Stimulated activated naive B cell treated with anti-CD40 and anti-IgM and Interleukin-4, amounts not matched to agents 10 μg/mL and 1 μg/mL and 100 μg/mL, for 72 hours (primary cell): ENCODE measurements at places on chromosomes 6 and 20.
A peak's percentile ranks its signal among the peaks of the same experiment; 100 is the strongest.

DNA sequence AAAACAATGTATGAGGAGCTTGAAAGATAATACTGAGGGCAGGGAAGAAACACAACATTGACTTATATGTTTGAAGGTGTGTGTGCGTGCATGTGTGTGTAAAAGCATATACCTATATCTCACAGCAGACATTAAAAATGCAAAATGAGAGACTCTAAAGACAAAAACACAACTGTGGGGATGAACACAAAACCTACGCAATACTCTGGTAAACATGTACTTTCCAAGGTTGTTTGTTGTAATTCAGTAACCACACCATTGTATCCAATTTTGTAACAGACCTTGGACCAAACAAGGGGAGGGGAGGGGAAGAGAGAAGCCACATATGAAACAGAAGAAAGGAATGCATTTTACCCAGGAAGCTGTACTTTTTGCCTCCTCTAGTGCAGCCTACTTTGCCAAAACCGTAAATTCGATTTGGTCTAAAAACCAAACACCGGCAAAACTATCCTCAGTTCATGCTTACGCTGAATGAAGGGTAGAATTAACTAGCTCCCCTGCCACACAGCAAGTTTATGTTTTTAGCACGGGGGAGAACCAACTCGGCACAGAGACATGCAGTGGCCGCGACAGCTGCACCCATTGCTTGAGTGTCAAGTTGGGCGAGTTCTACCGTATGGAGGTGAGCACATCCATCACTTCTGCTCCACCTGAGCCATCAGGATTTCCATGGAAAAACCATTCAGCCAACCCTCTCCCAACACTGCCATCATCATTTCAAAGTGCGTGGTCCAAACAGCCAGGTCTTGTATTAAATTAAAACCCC, 50.0 kb downstream of the CNKSR3 start:
- DNase-seq, result no peak

- DNase-seq, result no peak
These were observed 198.0 kb downstream of the RNF144B start for GRCh38 chr6:18585032-18585573.

- DNase-seq, result no peak
These were observed 25.0 kb upstream of the MRPS18A start for GRCh38 chr6:43712579-43712978.

DNA sequence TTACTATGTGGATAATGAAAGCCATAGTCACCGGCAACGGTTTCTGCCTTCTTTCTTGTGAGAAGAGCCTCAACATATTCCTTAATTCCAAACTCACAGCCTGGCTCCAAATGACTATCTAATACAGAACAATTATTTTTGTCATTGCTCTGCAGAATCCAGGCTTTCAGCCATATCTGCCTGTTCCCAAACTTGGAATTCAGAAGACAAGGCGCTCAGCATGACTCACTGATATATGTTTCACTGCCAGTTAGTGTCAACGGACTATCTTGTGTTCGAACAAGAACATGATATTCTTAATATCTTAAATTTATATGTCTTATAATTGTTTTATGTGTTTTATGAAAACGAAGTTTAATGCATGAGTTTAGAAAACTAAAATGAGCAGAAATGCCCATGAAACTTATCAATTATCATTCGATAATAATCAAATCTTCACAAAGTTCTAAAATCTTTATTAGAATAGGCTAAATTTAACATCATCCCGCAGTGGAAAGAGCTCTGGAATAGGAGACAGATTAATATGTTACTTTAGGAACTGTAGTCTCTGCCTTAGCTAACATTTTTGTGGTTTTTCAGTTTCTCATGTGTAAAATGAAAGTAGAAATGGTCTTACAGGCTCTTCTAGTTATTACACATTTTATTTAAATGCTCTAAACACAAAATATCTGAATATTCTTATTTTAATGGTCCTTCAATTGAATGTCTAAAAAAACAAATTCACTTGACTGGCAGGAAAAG, 669.3 kb upstream of the GJE1 start:
- DNase-seq, result no peak

- DNase-seq, result no peak
These were observed 279.5 kb downstream of the LRFN2 start for GRCh38 chr6:40307712-40308111.

DNA sequence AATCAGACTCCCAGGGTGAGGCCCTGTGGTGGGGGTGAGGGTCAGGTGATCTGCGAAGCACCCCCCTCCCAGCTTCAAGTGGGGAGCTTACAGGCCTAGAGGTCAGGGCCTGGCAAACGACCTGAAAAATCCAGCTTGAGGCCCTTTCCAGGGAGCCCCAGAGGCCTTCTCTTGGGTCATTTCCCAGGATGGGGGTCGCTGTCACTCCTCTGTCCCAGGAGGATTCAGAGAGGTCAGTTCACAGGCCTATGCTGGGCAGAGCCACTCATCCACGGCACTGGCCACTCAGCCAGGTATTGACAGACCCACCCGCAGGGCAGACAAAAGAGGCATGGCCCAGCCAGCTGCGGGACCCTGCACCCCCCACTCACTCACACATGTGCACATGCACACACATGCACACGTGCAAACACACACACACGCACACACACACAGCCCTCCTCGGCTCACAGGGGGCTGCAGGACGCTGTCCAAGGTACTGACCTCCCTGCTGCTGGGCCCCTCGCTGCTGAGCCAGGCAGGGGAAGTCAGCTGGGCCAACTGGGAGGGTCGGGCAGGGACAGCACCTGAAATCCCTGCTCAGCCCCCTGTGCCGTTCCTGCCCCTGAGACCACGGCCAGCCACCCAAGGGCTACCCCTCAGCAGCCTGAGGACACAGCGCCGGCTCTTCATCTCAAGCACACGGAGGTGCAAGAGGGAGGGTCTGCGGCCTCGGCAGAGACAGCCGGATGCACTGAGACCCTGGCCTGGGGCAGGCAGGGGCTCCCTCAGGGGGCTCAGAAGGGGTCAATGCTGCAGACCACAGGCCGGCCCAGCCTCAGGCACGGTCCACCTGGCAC, 113.8 kb downstream of the TAF4 start:
- no peak for DNase-seq

DNA sequence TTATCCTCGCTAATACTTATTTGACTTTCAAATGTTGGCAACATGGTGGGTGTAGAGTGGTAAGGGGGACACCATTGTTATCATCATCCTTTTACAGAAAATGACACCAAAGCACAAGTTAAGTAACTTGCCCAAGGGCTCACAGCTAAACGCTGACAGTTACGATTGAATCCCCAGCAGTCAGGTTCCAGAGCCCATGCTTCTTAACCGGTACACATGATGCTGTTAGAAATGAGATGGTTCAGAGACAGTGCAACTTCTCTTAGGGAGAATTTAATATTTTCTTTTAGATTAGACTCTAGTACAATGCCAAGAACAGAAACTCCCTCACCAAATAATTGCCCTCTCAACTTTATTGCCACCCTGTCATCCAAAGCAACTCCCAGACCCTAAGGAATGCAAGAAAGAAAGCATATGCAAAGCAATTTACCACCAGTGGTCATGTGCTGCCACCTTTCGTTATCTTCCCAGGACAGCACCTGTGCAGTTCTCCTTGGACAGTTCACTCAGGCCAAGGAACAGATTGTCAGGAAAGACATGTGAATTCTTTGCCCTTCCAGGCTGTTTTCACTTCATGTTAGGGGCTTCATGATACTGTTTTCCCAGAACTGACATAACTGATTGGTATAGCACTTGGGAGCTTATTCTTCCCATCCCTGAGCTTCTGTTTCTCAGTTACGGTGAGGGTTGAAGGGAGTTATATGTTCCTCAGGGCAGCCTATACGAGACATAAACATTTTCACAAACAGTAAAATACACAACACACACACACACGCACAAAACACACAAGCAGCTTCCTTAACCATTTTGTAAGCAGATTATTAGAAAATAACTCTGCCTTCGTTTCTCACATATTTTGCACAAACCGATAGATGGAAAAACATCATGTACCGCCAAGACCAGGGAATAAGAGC, 5.1 kb downstream of the HLA-DMA start:
- no peak for DNase-seq

GRCh38 chr6:100228834-100229441, 234.9 kb upstream of the MCHR2 start:
- peak; percentile 61 for DNase-seq

GRCh38 chr6:121436274-121436857, 920 bp downstream of the GJA1 start:
- no peak for DNase-seq

DNA sequence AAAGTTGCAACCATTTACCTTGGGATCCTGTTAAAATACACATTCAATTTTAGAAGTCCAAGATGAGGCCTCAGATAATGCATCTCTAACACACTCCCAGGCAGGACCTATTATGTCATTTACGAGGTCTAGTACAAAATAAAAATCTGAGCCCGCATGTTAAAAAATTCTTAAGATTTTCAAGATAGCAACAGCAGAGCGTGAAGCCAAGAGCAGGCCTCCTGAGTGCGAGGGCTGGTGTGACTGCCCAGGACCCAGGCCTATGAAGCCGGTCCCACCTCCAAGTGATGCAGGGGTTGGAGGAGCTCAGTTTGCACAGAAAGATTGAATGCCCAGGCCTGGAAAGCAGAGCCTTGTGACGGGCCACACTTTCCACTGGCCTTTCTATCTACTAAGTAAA, 211.1 kb upstream of the KCNQ5 start:
- DNase-seq, result no peak

GRCh38 chr20:48164566-48165400, 379.5 kb upstream of the SULF2 start:
- no peak for DNase-seq

- no peak for DNase-seq
These were observed 85.8 kb upstream of the PREP start for GRCh38 chr6:105488516-105489215.
